ENCODE measurements at places on chromosomes 7 and 10. TPM values are rescaled to one million over a fixed set of nuclear protein-coding genes. Genes with fewer than 3 reads are reported as not detected.

- DNase-seq: no peak
Measured at GRCh38 chr7:158994687-158995086, 138.3 kb downstream of the DYNC2I1 start.

Gene FIS1
- total RNA-seq: 72.6 TPM

DNA sequence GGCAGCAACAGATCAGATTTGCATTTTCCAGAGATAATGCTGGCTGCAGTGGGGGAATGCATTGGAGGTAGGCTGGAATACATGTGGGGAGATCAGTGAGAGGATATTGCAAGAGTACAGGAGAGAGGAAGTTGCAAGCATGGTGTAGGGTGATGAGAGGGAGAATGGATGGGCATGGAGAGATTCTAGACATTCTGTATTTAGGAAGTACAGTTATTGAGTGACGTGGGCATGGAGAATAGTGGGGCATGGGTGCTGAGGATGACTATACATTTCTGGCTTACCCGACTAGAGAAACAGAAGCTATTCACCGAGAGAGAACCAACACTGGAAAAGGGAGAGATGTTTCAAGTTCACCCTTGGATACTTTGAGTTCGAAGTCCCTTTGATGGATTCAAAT, 116.9 kb upstream of the SVIL start:
- no peak for DNase-seq

DNA sequence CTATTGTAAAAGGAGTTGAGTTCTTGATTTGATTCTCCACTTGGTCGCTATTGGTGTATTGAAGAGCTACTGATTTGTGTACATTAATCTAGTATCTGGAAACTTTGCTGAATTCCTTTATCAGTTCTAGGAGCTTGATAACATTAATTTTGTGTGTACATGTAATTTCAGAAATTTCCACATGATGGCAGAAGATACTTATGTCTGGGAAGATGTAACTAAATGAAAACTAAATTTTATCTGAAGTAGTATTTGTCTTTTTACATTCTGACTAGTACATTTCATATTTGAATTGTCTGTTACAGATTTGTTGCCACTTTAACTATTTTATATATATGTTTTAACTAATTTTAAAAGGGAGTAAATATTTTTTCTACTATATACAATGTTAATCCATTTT, 27.6 kb downstream of the SDHAF3 start:
- DNase-seq: no peak

Gene UPK3BL1
- 42.2 TPM for total RNA-seq

DNA sequence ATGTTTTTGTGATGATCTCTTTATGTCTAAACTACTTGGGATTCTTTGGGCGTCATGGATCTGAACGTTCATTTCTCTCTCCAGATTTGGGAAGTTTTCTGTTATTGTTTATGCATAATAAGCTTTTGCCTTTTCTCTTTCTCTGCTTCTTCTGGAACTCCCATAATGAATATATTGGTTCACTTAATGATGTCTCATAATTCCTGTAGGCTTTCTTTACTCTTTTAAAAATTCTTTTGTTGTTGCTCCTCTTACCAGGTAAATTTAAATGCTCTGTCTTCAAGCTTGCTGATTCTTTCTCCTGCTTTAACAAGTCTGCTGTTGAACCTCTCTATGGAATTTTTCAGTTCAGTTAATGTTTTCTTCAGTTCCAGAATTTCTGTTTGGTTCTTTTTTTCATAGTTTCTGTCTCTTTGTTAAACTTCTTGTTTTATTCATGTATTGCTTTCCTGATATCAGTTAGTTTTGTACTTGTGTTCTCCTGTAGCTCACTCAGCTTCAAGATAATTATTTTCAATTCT, 317.5 kb downstream of the PLXDC2 start:
- DNase-seq: no peak

Gene PRKCQ
- total RNA-seq: 26.6 TPM

Gene SLC26A4
- total RNA-seq: not detected

Gene PRSS37
- not detected for total RNA-seq

GRCh38 chr10:69864321-69864720, 62.6 kb downstream of the COL13A1 start:
- no peak for DNase-seq

Gene TMEM176B
- total RNA-seq: not detected

DNA sequence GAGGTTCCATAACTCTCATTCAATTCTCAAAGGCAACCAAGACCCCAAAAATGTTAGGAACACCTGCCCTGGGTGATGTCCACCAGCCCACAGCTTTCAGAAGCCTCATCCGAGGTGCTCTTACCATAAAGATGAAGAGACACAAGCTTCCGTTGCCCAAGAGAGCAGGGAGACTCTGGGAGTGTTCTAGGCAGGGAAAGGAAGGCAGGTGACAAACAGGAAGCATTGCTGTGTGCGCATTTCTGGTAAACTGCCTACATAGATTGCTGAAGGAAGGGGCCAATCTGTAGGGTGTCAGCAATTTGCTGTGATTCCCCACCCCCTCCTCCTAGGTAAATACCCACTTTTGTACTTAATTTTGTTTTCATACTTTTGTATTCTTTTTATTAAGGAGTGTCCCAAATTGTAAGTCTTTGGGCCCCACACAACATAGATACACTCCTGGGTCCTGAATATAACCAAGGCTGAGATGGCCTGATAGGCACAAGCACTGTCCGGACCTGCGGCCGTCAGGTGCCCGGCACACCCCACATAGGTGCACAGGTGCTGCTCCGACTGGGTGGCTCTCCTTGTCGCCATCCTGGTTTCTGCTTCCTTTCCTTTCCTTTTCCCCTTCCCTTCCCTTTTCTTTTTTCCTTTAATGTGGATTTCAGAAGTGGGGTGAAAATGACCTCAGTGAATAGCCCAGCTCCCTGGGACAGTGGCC, 51.4 kb upstream of the SMNDC1 start:
- no peak for DNase-seq

Gene IFIT2
- total RNA-seq: 18.4 TPM

DNA sequence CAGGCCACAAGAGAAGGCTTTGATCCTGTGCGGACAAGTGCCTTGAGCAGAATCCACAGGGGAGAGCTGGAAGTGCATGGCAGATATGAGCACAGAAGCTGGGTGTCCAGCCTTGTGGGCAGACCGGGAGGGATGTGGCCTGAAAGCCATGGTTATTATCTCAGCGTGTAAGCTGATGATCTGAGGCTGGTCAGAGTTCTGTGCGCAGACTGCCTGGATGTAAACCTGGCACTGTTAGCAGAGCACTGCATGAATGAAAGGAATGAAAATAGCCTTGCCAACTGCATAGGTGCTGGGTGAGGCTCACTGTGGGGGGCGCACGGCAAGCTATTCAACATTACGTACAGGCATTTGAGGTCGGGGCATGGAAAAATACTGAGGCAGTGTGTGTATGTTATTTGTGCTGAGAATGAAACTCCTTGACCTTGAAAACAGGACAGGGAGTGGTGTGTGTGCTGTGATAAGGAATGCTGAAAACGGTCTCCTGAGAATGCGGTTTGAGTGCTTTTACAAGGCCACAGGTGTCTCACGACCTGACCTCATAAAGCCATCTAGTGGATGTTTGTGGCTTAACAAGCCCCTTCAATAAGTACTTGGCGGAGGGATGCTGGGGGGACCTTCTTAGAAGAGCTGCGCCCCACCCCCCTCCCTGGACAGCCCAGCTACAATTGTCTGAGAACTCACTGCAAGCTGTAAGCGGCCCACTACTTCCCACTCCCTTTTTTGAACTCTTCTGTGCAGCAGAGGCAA, 18.7 kb downstream of the AKR1C1 start:
- no peak for DNase-seq

Gene TRIM74
- 3.8 TPM for total RNA-seq

- no peak for DNase-seq
Measured at GRCh38 chr7:51881309-51881708, 564.7 kb upstream of the COBL start.

DNA sequence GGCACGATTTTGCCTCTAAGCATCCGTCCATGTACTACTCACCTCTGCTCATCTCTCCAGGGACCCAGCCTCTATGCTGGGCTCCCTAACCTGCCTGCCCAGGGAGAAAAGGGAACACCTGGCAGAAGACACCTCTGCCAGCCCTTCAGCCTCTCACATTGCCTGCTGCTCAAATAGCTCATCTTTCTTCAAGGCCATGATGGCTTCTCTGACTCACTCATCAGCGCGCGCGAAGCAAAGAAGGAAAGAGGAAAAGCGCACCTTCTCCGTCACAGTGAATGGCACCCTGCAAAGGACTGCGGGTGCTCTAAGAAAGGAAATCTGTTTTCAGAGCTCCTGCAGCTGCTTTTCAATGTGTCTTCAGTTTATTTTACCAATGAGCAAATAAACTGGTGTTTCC, 174.0 kb downstream of the PRKAG2 start:
- DNase-seq: no peak

DNA sequence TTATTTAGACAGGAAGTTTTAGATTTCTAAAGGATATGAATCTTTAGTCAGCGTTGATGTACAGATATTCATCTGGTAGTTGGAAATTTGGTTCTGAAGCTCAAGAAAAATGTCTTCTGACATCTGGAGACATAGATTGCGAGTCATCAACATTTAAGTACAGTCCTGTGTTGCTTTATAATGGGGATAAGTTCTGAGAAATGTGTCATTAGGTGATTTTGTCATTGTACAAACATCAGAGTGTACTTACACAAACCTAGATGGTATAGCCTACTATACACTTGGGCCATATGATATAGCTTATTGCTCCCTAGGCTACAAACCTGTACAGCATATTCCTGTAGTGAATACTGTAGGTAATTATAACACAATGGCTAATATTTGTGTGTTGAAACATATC, 49.6 kb upstream of the UBN2 start:
- no peak for DNase-seq

Gene DNAJC12
- total RNA-seq: not detected

- DNase-seq: no peak
Measured at GRCh38 chr7:71329030-71329660, 197.2 kb downstream of the GALNT17 start.

DNA sequence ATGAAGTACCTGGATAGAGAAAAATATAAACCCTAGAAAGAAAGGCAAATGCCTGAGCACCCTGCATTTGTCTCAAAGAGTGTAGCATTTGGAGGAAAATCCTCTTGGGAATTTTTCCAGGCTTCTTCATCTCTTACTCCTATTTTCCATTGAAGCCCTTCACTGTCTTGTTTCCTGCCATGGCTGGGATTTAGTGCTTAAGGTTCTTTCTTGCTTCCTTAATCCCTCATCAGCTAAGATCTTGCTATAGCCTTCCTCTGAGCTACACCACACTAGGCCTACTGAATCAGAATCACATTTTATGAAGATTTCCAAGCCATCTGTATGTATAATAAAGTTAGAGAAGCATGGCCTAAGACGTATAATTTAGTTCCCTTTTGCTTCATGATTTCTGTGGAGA, 97.5 kb upstream of the PHYHIPL start:
- no peak for DNase-seq

- no peak for DNase-seq
Measured at GRCh38 chr7:36985866-36986400, 261.6 kb upstream of the AOAH start.

Gene PRLHR
- total RNA-seq: not detected

- DNase-seq: no peak
Measured at GRCh38 chr7:103729026-103729425, 260.4 kb downstream of the RELN start.

DNA sequence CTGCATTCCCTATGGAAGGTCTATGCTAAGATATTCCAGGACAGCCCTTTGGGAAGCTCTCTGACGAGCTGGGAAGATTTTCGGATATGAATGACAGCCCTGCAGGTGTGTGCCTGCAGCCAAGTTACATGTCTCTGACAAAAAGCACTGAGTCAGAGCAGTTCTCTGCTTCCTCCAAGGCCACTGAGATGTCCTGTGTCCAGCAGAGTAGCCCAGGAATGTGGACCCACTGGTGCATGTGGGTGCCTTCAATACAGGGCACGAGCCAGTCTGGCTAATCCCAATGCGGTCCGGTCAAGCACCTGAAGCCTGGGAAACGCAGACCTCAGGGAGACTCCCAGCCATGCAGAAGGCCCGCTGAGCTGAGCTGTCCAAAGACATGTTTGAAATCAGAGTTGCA, 565.7 kb downstream of the TCERG1L start:
- DNase-seq: no peak

GRCh38 chr10:52644373-52645186, 128.0 kb downstream of the MBL2 start:
- DNase-seq: no peak

Gene C10orf71
- total RNA-seq: not detected

DNA sequence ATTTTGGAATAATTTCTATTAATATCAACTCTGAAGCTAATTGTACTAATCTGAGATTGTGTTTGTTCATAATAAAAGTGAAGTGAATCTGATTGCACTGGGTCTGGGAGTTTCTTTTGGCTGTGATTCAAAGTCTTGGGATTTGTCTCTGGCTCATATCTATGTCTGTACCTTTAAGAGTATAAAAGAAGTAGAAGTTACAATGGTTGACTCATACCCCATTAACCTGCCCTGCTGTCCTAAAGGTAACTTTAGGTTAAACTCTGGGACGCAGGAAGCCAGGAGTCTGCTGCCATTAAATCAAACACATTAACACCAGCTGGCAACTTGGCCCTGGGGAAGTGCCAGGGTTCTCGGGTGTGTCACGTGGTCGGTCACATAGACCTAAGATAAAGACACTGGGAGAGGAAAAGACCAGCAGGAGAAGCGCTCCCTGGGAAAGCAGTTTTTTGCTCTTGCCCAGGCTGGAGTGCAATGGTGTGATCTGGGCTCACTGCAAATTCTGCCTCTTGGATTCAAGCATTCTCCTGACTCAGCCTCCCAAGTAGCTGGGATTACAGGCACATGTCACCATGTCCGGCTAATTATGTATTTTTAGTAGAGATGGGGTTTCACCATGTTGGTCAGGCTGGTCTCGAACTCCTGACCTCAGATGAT, 17.8 kb downstream of the SCD start:
- DNase-seq: no peak

Gene PITX3
- total RNA-seq: not detected

Gene LHFPL3
- not detected for total RNA-seq

DNA sequence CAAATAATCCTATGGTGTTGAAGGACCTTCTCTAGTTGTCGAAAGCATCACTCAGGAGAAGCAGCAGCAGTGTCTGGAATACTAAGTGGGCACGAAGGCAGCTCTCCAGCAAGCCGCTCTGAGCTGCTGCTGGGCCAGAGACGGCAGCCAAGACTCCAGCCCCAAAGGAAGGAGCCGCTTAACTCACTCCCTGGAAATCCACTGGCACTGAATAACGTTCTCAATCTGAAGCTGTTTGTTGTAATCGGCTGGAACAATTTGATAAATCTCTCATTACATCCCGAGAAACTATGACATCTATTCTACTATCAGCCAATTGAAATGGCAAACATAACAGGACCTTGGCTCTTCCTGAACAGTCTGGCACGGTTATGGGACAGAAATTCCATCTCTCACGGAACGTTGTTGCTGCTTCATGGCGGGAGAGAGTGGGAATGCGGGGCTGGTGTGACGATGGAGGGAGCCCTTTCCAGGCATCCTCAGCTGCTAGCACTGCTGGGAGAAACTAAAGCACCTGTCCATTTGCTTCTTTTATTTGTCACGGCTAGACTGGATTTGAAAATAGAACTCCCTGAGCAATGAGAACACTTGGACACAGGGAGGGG, 331.5 kb upstream of the RNF32 start:
- DNase-seq: no peak

- no peak for DNase-seq
Measured at GRCh38 chr7:90595342-90595800, 750 bp upstream of the CDK14 start.

- DNase-seq: no peak
Measured at GRCh38 chr7:22435720-22436119, 64.3 kb downstream of the STEAP1B start.

- no peak for DNase-seq
Measured at GRCh38 chr7:46940178-46940577, 641.7 kb downstream of the TNS3 start.
